ENCODE measurements at places on chromosomes 6 and 20.

- DNase-seq = no peak
Observed at GRCh38 chr6:39206250-39206721, 23.0 kb downstream of the KCNK5 start.

- no peak for DNase-seq
Observed at GRCh38 chr20:50453533-50454244, 56.5 kb upstream of the PTPN1 start.

DNA sequence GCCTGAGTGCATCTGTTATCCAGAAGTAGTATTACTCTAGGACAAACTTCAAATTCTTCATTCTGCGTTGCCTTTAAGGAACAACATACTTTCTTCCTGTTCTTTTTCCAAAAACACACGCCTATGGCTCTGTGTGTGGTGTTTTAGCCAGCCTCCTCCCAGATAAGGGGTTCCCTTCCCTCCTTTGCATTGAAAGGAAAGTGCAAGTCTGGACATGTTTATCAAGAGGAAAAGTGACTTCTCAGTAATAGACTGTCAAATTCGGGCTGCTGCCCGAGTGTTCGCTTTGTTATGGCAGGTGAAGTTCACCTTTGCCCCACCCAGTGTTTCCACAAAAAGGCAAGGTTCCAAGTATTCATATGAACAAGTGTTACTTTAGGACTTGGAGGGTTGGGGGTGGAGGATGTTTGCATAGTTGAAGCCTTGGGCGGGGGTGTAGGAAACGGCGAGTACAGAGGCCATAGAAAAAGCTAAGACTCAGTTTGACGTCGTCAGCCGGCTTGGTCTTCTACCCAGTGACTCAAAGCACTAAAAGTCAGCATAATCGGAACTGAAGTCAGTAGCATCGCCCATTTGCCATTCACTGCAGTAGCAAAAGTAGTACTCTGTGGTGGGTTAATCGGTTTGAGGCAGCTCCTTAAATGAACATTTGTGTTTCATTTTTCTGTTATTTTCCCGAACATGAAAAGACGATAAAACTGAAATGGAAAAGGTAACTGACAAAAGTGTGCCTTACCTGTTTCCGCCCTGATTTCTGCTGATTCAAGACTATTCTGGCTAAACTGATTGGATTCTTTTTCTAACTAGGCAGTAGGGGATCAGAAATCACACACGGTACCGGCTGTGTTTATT lies 12.5 kb downstream of the PRDM1 start:
- no peak for DNase-seq

DNA sequence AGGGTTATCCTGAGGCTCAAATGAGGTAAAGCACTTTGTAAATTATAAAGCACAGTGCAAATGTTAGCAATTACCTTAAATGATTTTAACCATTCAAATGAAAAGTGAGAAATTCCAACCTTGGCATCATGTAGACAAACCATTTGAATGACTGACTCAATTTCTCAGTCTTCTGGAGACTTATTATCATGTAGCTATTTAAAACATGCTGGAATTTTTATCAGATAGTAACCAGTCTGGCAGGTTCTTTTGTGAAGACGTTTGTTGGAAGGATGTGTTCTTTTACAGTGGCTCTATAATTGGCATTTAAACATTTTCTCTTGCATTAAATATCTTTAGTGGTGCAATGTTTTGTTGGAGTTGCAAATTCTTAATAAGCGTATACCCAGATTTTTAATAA lies 386.6 kb downstream of the NKAIN2 start:
- no peak for DNase-seq

DNA sequence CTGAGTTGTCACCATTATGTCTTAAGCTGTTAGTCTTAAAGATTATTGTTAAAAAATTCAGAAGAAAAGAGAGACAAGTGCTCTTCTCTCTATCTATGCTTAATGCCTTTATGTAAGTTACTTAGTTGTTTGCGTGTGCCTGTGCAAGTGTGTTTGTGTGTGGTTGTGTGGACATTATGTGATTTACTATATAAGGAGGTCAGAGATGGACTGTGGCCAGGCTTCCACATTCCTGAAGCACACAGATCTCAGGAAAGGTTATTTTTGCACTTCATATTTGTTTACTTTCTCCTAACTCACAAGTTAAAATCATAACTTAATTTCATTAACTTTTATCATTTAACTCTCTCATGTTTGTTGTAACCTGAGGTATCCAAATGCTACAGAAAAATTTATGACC lies 14.5 kb downstream of the ENPP4 start:
- no peak for DNase-seq

GRCh38 chr20:60011512-60012507 lies 53.6 kb downstream of the CDH26 start:
- peak; percentile 75 for DNase-seq

All from NCI-H2171 (cell line).